ENCODE measurements at places on chromosomes 4 and X.

GRCh38 chr4:4980621-4981230, 38.5 kb downstream of the CYTL1 start:
- DNase-seq, result no peak

GRCh38 chr4:20347531-20347930, 95.8 kb downstream of the SLIT2 start:
- no peak for DNase-seq

- peak; percentile 49 for DNase-seq
Measured at GRCh38 chr4:184534511-184535391, 60.4 kb upstream of the IRF2 start.

DNA sequence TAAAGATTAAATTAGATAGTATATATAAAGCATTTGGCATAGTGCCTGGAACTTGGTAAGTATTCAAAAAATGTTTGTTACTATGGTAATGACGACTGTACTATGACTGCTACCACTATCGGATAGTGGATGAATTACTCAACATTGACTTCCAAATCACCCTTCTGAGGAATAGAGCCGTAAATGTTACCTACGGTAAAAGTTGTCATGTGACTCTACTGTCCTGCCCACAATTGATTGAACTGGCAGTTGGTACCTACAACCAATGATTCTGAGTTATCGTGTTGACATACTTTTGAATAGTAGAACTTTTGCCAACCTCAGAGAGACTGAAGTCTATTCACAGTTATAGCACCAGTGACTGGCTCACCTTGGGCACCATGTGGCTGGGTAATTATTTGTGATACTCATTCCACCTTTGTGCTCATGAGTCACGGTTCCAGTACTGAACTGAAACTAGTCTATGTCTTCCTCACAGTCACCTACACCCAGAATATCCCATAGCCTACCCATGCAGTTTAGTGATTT, 185.5 kb upstream of the PITX2 start:
- no peak for DNase-seq

DNA sequence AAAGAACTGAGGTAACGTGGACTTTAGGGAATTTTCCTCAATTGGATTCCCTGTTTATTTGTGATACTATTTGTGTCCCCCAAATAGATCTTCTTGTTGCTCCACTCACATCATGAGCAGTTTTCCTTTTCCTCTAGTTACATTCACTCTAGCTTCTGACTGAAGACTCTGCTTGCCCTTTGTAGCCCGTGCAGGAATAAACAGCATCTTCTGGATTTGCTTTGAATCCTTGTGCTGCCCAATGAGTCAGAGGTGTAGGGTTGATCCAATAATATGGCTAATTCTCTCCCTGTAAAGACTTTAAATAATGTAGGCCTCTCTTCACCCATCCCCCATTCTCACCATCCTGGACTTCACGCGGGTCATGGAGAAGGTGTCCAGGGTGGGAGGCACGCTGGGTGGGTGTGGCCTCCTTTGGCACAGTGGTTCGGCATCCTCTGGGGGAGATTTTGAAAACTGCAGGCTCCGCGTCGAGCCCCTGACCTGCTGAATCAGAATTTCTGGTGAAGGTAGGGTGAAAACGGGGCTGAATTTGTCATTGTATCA, 9.0 kb downstream of the HAND2 start:
- no peak for DNase-seq

- no peak for DNase-seq
Measured at GRCh38 chr4:25970691-25971432, 56.8 kb downstream of the SMIM20 start.

- DNase-seq, result peak; percentile 53
Measured at GRCh38 chr4:15779306-15779705, 1.2 kb downstream of the CD38 start.

GRCh38 chr4:102169345-102169744, 175.9 kb downstream of the SLC39A8 start:
- no peak for DNase-seq
